NCI-H187 treated with DMSO at 0.1 percent for 48 hours (cell line): ENCODE measurements at places on chromosomes 3 and 15.
A peak's percentile ranks its signal among the peaks of the same experiment; 100 is the strongest.

GRCh38 chr3:179949869-179950268, 86.9 kb downstream of the PEX5L start:
- DNase-seq = no peak

GRCh38 chr3:129278966-129279906, 566 bp downstream of the HMCES start:
- no peak for DNase-seq

- no peak for DNase-seq
Measured at GRCh38 chr3:53506110-53506762, 11.8 kb downstream of the CACNA1D start.

DNA sequence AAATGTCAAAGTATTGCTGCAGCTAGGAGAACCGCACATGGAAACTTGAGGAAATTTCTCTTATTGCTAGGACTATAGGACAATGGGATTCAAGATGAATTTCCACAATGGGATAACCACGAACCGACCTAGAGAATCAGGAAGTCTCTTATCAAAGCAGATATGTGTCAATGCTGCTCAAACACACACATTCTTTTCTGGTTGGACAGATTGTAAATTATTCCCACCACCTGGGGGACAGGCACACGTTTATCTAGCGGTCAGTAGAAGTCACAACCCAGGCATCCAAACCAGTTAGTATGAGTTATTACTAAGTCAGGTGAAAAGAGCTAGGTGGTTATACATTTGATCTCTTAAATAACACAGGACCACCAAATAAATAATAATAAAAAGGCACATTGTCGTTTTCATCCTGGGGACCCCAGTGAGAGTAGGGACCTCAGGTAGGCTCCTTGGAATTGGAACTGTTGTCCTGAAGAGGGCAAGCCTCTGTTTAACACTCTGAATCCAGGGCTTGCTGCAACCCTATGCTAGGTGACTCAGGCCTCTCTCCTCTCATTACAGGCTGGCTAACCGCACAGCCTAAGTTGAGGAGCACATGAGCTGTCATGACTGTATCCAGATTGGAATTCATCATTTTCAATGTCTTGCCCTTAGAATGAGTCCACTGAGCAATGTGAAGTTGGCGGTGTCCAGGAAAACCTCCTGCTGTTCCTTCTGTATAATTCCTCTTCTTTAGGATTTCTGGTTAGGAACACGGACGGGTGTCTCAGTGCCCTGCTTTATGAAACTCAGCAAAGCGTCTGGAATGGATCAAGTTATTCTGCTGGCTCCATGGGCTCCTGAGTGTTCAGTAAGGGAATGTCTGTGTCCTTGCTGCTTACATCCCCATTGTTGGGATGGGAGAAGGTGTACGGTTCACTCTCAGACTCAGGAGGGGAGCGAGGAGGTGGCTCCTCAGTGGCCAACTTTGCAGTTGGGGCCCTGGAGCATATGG, 59.0 kb downstream of the CLEC3B start:
- no peak for DNase-seq

GRCh38 chr15:73946795-73947370, 20.6 kb downstream of the LOXL1 start:
- DNase-seq = no peak

DNA sequence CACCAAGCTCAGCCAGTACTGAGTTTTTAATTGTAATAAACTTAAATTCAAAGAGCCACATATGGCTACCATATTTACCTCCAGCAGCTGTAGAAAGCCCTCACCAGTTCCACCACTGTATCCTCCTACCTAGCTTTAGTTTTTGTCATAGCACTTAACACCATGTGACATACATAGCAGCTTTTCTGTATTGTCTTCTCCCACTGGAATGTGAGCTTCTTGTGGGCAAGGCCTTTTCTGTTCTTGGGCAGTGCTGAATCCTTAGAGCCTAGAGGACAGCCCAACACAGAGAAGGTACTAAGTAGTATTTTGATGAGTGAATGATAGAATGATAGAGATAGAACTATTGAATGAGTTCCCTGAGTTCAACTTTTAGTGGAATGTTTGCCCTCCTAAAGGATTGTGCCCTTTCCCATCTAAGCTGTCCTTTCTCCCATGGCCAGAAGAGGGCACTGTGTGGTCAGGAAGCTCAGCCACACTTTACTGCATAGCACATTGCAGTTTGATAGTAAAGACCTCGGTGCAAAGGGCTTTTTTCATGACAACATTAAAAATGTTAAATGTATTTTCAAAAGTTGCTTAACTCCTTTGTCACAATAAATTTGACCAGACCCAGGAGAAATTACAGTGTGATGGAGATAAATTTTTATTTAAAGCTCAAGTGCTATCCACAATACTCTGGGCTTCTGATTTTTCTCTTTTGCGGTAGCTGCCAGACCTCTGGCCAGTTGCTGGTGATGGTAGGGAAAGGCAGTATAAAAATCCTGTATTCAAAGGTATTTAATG, 115.8 kb downstream of the GHSR start:
- no peak for DNase-seq

DNA sequence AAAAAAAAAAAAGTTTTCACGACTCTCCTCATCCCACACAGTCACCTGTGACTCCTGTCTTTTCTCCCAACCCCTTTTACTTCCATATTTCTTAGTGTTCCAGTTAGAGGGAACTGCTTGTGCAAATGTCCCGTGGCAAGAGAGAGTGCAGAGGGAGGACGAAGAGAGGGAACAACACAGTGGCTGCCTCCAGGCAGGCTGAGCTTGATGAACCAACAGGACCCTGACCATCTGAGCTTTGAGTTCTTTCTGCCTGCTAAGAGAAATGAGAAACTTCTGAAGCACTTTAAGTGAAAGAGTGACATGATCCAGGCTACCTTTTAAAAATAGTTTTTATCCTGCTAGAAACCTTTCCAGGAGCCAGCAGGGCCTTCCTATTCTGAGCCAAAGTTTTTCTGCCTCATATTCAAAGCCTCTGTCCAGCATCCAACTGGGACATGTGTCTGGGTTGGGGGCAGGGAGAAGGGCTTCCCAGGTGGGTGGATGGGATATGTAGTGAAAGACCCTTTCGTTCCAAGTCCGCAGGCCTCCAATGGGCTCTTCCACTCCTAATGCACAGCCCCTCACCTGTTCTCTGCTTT, 239.9 kb downstream of the OPA1 start:
- DNase-seq = no peak

GRCh38 chr15:30033763-30034162, 49.0 kb upstream of the GOLGA8J start:
- DNase-seq = no peak

GRCh38 chr3:150150633-150151032, 179.9 kb upstream of the PFN2 start:
- no peak for DNase-seq

DNA sequence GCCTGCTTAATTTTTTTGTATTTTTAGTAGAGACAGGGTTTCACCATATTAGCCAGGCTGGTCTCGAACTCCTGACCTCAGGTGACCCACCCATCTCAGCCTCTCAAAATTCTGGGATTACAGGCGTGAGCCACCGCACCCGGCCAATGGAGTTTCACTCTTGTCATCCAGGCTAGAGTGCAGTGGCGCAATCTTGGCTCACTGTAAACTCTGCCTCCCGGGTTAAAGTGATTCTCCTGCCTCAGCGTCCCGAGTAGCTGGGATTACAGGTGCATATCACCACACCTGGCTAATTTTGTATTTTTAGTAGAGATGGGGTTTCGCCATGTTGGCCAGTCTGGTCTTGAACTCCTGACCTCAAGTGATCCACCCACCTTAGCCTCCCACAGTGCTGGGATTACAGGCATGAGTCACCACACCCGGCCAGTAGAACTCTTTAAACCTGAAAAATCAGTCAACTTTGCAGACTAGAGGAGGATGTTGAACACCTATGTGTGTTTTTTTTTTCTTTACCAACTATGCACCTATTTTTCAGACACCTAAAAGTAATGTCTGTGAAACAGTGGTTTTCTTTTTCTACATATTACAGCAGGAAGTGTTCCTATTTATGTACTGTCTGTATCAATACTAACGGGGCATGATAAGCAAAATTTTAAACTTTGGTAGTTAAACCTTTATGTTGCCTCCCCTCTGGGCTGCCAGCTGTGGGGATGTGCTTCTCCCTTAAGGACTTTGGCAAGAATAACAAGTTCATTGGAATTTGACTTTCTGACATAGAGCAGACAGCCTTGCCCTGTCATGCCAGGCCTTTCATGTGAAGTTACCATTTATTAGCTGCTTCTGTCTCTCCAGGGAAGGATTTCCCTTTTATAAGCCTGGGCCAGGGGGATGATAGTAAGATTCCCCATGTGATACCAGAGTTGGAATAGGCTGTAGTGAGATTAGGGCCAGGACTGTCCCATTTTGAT, 8.1 kb downstream of the ARIH2 start:
- DNase-seq = no peak

GRCh38 chr3:124078953-124079911, 87.3 kb upstream of the ROPN1 start:
- peak; percentile 17 for DNase-seq

DNA sequence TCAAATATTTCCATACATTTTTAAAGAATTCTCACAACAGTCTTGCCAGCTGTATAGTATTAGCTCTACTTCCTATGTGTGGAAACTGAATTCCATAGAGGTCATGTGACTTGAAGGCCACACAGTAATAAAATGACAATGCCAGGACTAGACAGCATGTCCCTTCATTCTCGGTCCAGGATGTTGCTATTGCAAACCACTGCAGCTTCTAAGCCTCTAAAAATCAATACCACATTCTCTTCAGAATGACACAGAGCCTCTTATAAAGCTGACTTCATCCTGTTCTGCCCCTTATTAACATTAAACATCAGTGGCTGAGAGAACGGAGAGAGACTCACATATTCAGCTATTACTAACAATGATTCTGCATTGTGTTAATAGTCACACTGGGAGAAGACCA, 240.3 kb upstream of the PEX5L start:
- no peak for DNase-seq

- DNase-seq = no peak
Measured at GRCh38 chr3:16589867-16590624, 15.2 kb downstream of the DAZL start.

- no peak for DNase-seq
Measured at GRCh38 chr3:47117807-47118364, 46.0 kb downstream of the SETD2 start.

DNA sequence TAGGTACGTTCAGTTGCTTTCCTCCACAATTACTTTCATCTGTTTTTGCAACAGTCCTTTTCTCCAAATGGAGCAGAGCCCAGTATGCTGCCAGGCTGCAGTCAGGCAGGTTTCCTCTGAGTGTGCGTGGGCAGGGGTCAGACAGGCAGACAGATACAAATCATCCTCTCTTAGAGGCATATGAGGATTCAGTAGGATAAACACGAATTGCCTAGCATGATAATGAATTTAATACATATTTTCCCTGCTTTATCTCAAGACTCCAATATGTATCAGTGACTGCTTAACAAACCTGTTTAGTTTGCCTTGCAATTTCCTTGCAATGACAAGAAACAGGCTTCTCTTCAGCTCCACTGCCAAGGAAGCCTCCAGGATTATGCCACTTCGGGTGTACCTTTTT, 140.7 kb upstream of the NR2E3 start:
- no peak for DNase-seq

- DNase-seq = no peak
Measured at GRCh38 chr3:120685411-120685810, 3.4 kb upstream of the HGD start.

GRCh38 chr3:159977295-159977694, 11.3 kb upstream of the IL12A start:
- DNase-seq = no peak

GRCh38 chr3:184505076-184505878, 56.3 kb upstream of the EPHB3 start:
- peak; percentile 19 for DNase-seq

- DNase-seq = no peak
Measured at GRCh38 chr15:91278951-91279350, 178.9 kb downstream of the SV2B start.

- no peak for DNase-seq
Measured at GRCh38 chr3:149813367-149814281, 609 bp downstream of the RNF13 start.

GRCh38 chr3:180036092-180036670, 556 bp downstream of the PEX5L start:
- no peak for DNase-seq

DNA sequence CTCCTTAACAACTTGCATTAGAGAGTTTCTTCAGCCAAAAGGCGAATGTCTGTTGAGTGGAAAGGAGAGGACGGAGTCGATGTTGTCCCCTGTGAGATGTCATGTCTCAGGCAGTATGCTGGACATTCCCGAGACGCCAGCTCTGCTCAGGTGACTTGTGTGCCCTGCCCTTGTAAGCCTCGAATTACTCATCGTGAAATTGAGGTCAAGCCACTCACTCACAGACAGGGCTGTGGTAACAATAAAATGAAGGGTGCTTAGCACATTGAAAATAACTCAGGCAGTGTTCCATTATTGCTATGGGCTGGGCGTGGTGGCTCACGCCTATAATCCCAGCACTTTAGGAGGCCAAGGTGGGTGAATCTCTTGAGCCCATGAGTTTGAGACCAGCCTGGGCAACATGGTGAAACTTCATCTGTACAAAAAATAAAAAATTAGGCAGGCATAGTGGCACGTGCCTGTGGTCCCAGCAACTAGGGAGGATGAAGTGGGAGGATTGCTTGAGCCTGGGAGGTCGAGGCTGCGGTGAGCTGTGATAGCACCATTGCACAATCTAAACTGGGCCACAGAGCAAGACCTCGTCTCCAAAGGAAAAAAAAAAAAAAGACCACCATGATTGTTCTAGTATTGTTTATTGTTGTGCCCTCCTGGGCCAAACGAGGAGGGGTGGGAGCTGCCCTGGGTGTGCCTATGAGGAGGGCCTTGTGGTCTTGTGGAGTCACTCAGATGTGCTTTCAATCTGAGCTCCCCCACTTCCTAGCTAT, 214.4 kb downstream of the THSD4 start:
- no peak for DNase-seq

- DNase-seq = no peak
Measured at GRCh38 chr3:138296639-138297038, 33.0 kb downstream of the NME9 start.

GRCh38 chr3:186976837-186977750, 46.8 kb downstream of the ST6GAL1 start:
- DNase-seq = peak; percentile 38

- DNase-seq = no peak
Measured at GRCh38 chr15:43168192-43169107, 16.8 kb upstream of the CCNDBP1 start.

- DNase-seq = no peak
Measured at GRCh38 chr15:22908830-22909229, 70.4 kb downstream of the NIPA2 start.

DNA sequence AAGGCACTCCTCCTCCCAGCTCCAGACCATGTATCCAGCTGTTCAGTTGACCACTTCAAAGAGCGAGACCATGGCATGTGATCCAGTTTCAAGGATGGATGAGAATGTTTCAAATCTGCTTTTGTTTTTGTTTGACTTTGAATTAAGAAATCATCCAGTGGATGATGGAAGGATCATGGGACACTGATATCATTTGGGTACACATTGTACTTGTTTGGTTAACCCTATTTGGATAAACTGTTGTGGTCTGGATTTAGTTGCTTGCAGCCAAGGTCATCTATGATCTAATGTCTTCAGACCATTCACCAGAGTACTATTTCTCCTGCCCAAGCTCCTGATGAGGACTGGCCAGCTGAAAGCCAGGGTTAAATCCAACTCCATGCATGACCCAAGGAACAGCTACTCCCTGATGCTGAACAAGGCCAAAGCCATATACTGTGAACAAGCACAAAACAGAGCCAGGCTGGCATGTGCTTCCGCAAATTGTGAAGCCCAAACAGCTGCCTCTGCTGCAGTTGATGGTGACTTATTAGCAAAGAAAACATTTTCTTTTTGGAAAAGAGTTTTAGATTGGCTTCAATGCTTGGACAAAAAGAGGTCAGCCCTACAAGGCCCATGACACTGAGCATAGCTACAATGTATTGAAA, 5.2 kb upstream of the ADAMTS17 start:
- DNase-seq = no peak
